ENCODE measurements at places on chromosomes 16 and 17.

DNA sequence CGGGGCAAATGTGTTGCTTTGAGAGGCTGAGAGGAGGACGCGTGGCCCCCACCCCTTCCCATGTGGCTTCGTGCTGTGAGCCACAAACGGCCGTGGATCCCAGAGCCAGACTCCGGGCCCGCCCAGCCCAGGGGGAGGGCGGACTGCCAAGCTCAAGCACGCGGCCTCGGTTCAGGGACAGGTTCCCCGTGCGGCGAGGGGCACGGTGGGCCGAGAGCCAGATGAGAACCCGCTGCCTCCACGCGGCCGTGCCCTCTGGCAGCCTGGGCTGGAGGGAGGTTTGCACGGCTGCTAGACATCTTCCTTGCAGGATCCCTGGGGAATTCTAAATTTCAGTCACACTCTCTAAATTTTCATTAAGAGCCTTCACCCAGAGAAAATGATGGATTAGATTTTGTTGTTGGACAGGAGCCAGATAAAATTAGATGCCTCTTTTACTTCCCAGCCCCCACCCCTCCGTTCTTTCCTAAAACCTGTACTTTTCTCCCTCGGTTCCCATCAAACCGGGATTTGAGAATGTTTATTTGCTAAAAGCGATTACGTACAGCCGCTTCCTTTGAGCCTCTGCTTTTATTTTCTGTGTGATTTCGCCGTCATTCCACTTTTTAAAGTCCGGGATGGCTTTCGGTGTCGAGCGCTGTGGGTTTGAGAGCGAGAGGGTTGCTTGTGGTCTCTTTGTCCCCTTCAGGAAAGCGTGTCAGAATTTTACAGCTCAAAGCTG, 25.0 kb upstream of the GNG13 start:
- DNase-seq, result no peak

DNA sequence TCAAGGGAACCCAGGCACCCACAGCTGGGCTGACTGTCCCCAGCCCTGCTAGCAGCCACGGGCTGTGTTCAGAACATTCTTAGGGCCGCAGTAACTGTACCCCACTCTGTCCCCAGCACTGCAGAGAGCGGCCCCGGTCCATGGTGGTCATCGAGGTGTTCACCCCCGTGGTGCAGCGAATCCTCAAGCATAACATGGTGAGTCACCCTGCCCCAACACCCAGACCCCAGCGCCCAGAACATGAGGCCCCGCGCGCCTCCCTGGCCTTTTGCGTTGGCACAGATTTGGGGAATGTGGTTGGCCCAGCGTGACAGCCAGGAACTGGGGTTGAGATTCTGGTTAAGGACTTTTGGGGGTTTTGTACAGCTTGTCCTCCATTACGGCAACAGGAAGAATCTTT, 114.9 kb upstream of the PLCG2 start:
- DNase-seq, result no peak

DNA sequence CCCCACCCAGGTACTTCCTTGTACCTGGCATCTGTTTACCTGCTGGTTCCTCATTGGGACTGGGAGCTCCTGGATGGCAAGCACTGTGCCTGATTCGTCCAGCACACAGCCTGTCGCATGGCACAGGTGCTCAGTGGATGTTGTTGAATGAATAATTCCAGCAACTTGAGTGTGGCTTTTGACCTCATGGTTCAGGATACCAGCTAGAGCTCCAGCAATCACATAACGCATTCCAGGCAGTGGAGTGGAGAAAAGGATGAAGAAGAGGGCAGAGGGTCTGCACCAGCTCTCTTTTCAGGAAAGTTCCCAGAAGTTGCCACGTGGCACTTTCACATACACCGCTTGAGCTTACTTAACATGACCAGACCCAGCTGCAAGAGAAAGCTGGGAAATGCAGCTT, 1.3 kb upstream of the CAMKK1 start:
- DNase-seq, result no peak

DNA sequence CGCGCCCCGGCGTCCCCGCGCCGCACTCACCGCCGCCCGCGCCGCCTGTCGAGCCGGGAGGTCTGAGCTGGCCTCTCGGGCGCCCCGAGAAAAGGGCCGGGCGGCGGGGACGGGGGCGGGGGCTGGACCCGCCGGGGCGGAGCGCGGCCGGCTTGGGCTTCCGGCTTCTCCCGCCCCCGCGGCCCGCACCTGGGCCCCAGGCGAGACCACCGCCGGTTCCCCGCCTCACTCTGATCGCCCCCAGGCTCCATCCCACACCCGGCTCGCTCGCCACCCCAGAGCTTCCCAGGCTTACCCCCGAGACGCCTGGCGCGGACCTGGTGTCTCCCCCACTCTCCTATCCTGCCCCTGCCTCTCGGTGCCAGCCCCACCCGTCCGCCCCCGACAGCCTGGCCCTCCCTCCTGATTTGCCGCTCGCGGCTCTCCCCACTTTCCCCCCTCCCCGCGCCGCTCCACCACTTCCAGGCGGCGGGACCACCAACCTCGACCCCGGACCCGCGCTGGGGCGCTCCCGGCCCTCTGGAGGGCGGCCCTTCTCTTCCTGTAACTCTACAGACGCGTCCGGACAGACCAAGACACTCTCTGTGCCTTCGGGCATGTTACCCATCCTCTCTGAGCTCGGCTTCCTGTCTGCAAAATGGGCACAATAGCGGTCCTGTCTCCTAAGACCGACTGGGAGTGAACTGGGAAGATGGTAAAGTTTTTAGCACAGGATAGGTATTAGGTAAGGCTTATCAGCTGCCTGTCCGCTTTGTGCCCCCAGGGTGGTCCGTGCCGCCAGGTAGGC, at the start of gene LITAF:
LITAF (minus strand) TSS at position 64 of the 787 bp plus-strand sequence. CDS start 30,189 bp downstream, outside the sequence.
- DNase-seq, result no peak

DNA sequence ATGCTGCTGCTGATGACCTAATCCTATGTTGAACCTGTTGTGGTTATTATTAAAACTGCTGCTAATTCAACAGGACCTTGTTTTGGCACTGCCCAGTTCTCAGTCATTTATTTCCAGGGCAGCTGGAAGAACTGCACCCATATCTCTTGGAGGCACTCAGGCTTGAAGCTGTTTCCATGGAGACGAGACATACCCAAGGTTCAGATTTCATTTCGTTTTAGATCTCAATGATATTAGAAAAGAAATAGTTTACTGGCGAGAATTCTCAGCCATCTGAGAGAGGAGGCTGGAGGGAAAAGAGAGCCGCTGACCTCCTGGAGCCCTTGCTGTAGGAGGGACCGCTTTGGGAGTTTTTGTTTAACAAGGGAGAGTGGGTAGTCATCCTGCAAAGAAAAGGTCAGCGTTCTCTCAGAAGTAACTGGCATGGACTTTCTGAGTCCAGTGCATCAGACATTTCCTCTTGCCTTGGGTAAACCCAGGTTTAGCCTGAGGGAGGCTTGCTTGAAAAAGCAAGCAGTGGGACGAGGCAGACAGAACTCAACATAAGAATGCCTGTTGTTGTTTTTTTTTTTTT, 75.4 kb downstream of the YPEL2 start:
- no peak for DNase-seq

- no peak for DNase-seq
Observed at GRCh38 chr16:50040018-50040417, 15.0 kb downstream of the CNEP1R1 start.

- no peak for DNase-seq
Observed at GRCh38 chr17:50517504-50518383, 9.5 kb downstream of the MYCBPAP start.

DNA sequence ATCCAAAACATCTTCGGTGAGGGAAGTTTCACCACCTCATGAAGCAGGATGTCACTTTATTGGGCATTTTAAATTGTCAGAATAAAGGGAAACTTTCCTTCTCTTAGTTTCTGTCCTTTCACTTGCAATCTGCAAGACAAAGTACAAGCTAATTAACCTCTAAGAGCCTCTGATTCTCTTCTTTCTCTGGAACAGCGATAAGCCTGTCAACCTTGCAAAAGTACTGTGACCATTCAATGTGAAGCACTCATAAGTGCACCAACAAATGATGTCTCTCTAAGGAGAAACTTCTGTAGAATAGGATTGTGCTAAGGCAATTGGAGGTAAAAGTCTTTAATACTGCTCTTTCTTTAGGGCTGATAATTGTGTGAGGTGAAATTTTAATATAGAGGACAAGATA, 1622.3 kb downstream of the CDH8 start:
- DNase-seq, result no peak

- no peak for DNase-seq
Observed at GRCh38 chr17:3029213-3029913, 34.0 kb downstream of the OR1D5 start.

DNA sequence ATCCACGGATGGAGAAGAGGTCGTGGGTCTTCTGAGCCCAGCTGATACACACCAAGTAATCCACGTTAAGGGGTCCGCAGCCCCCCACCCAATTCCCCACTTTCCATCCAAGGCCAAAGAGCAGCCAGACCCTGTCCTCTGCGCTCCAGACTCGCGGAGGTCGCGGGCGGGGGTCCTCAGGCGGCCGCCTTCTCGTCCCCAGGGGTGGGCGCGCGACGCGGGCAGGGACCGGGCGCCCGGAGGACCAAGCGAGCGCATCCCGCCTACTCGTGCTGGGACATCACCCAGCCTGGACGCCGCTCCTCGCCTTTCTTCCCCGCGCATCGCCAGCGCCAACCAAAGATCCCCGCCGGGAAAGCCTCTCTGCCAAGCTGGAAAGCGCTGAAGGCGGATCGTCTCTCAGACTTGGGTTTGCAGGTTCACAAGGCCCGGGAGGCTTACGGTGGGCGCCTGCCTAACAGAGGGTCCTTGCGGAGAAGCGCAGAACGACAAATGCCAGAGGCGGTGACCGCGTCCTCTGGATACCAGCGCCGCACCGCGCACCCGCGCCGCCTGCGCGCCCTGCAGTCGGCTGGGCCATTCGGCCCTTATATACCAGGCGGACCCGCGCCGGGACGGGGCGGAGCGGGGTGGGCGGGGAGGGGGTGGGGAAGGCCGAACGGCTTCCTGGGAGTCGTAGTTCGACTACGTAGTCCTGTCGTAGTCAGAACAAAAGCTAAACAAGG, 471.6 kb downstream of the SOX9 start:
- no peak for DNase-seq

GRCh38 chr16:426906-427249, 1.4 kb downstream of the RAB11FIP3 start:
- DNase-seq, result no peak

DNA sequence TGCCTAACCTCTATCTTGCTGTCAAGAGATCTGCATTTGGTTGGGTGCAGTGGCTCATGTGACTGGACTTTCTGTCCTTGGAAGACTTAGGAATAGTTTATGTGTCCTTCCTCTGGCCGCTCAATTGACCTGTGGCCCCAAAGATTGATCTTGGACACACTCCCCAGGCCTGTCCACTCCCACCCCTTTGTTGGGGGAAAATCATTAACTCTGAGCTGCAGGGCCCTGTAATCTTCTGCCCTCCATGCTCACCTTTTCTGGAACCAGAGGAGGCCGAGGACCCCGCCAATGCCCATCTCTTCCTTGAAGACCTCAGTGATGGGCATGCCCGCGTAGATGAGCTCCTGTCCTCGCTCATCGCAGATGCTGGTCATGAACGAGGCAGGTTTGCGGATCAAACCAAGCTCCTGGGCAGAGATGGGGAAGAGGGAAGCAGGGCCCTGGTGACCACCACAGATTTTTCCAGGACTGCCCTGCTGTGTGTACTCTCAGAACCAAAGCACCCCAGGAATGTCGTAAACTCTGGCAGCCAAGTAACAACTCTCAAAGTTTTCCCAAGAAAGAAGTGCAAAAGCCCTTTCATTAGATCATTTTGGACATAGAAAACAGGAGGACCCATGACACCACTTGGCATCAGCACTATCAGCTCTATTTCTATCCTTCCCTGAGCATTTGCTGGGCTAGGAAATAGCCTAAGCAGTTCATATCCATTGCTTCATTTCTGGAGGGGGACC, 8.5 kb upstream of the KLHL11 start:
- no peak for DNase-seq

DNA sequence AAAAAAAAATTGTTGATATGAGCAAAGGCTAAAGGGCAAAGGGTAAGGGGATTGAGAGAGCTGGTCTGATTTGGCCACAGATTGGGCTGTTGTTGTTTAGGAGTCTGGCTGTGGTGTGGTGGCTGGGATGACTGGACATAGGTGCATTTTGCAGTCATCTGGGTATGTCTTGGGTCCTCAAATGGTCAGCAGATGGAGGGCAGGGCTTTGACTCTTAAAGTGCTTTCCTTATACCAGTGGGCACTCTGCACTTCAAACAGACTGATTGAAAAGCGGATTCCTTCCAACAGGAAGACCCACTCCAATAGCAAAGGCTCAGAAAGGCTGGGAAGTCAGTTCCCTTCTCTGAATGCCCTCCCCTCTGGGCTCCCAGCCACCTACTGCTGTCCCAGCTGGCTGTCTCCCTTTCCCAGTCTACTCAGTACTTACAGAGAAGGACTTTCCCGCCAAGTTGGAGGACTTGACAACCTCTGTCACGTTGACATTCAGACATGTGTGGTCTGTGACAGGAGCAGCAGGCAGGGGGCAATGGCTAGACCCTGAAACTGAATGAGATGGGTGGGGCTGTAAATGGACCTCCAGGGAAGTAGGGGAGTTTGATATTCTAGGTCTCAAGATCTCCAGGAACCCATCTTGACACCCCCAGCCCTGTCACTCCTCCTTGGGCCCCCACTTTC, 19.6 kb upstream of the MFSD6L start:
- no peak for DNase-seq

DNA sequence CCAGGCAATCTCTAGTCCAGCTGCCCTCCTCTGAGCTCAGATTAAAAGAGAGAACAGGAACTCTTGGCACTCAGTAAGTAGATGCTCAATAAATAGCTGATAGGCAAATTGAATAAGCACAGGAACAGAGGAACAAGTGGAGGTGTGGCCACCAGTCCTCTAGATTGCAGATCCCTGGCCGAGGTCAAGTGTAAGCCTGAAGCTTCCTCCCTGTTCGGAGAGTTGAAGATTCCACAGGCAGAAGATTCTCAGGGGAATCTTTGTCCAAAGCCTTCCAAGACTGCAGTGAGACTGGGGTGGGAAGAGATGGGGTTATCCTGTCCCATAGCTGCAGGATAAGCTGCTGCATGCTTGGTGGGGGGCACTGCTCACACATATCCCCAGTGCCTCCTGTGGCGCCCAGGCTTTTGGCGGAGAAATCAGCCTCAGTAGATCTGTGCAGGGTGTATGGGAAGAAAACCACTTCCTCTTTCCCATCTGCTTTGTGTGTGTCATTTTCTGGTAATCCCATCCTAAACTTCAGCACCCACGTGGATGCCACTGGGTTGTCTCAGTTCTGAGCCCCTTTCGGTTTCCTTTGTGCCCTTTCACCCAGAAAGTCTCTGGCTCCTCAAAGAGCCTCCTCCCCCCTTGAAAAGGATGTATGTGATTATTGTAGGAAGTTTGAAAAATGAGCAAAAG, 12.1 kb downstream of the CD300A start:
- DNase-seq, result no peak

DNA sequence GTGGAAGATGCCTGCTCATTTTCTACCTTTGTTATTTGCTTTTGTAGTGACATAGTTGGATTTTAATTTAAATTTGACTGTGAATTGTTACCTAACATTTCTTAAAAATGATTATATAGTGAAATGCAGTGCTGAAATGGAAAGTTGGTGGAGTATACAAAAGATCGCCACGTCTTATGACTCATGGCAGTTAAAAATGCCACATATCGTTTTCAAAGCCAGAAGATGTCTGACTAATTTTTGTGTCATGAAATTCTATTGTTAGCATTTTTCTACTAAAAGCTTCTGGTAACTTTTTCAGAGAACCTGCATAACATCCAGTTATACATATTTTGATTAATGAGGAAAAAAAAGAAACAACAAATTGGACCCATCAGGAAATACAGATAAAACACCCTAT, 20.6 kb downstream of the MAP2K4 start:
- DNase-seq, result no peak

All from cortex of kidney (tissue), 1 donor.